ENCODE measurements at places on chromosomes 7 and 10. TPM values are rescaled to one million over a fixed set of nuclear protein-coding genes. Genes with fewer than 3 reads are reported as not detected.

KIF11 gene
- total RNA-seq = 1.9 TPM

PPP1R9A gene
- 8.5 TPM for total RNA-seq

RPEL1 gene
- total RNA-seq = 0.21 TPM

AKAP9 gene
- total RNA-seq = 172 TPM

GPR141 gene
- total RNA-seq = not detected

- DNase-seq = no peak
Observed at GRCh38 chr7:82294382-82294784, 149.2 kb downstream of the CACNA2D1 start.
